ENCODE measurements at places on chromosomes 6 and 20.

- DNase-seq: no peak
Measured at GRCh38 chr6:43921039-43921438, 151.0 kb downstream of the VEGFA start.

DNA sequence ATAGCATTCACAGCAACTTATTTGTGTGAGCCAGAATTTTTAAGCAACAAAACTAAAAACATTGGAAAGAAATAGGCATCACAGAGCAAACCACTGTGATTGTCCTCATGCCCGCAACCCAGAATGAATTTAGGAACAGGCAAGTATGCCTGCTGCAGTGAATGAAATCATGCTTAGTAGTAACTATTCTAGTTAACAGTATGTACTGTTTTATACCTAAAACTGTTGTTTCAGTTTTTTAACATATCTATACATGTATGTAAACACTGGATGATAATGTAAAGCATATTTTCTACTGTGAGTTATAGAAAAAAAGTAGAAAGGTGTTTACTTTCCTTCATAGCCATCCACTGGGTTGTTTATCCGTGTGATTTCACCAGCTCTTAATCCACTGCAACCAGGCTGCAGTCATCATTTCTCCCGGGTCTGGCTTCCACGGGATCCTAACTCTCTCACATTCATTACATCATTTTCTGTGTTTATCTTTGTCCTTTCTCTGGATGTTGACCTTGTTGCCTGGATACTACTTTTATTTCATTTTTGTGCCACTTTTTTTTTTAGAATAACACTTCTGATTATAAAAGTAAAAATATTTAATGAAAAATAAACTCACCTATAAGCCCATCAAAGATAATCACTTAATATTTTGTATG is 3.6 kb upstream of the ARFGEF3 start:
- DNase-seq: no peak

DNA sequence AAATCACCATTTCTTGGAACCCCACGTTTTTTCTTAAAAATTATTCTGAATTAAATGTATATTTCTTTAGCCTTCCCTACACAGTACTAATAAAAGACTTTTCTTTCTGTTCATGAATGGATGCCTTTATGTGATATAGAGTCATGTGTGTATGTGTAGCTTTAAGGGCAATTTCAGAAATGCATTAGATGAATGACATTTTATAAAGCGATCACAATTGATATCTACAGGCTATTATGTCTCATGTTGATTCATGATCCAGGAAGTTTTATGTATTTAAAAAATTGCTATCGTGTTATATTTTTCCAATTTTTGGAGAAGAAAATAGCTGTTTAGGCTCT is 81.3 kb downstream of the RNF144B start:
- DNase-seq: no peak

DNA sequence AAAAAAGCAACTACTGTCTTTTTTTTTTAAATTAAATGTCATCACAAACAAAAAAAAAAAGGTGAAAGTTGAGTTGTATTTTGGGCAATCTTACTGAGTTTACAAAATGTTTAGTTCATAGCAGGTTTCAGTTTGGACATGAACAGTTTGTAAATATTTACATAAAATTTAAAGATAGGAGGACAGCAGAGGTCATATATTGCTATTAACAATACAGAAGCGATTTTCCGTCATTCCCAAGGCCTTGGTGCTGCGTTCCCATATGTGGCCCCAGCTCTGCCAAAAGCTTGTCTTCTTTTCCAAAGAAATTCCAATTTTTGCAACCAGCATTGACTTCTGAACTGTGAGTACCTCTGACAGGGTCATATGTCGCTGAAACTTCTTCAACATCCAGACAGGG is 5.1 kb downstream of the BACH2 start:
- DNase-seq: no peak

GRCh38 chr6:14693301-14694192 is 552.3 kb upstream of the JARID2 start:
- no peak for DNase-seq

- DNase-seq: no peak
Measured at GRCh38 chr20:24653306-24653705, 183.9 kb downstream of the SYNDIG1 start.

GRCh38 chr6:93424303-93425064 is 5.1 kb upstream of the EPHA7 start:
- DNase-seq: no peak

- DNase-seq: no peak
Measured at GRCh38 chr20:40279390-40279789, 409.6 kb downstream of the MAFB start.

GRCh38 chr20:20360464-20360863 is 7.4 kb upstream of the INSM1 start:
- peak; percentile 42 for DNase-seq

DNA sequence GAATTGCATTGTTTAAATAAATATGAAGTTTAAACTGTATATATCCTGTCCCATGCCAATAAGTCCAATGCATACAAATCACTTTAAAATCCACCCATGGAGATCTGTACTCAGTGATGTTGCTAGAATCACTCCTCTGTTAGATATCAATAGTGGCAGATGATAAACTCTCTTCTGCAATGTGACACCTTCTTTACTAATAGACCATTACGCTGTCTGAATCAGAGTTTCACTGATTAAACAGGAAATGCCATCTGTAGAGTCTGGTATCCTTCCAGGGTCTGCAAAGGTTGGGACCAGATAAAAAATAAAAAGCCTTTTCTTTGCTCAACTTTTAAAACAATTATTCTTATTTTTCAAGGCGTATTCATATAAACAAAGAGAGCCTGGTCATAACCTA is 134.5 kb downstream of the EDN3 start:
- DNase-seq: no peak

- DNase-seq: no peak
Measured at GRCh38 chr6:93139408-93140081, 279.8 kb downstream of the EPHA7 start.

DNA sequence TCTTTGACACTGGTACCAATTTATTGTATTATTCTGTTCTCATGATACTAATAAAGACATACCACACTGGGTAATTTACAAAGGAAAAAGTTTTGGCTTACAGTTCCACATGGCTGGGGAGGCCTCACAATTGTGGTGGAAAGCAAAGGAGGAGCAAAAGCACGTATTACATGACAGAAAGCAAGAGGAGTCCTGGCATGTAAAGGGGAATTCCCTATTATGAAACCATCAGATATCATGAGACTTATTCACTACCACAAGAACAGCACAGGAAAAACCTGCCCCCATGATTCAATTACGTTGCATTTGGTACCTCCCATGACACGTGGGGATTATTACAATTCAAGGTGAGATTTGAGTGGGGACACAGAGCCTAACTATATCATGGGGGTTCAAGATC is 43.4 kb downstream of the SLC22A2 start:
- no peak for DNase-seq

DNA sequence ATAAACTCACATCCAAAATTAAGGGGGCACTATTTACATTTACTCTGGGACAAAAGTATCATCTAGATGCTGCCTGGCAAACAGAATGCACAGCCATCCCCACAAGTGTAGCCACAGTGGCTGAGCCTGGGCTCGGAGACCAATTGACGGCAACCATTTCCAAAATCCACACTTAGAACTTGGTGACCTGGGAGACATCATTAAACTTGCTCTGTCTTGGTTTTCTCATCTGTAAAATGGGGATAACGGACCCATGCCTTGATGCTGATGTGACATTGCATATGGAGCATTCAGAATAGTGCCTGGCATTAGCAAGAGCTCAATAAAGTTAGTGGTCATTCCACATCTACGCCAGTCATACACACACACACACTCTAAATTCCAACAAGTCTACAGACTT is 140.0 kb upstream of the NUP153 start:
- DNase-seq: no peak

DNA sequence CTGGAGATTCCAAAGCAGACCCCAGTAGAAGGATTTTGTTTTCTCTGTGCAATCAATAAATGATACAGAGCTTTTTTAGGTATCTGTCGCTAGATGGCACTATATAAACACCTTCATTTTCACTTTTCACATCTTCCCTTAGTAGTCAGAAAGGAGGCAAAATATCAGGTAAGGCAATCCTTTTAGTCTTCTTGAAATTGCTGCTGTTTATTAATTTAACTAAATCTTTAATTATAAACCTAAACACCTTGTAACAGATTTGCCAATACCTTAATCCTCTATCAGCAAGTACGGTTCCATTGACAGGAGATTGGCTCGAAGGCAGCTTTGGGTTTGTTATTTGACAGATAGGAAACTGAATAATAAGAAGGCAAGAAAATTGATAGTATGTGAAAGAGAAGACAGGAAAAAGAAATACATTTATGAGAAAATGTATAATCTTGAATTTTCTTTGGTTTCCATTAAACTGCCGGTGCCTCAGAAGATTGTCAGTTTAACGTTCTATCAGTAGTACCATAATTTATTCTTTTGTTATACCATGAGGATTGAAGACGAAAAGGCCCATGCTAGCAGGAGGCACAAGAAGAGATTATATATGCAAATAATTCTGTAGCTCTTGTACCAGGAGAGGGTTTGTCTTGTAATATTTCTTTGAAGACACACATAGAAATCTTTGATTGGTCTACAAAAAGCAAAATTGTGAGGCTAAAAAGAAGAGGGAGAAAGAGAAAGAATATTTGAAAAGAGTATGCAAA is 23.5 kb upstream of the IBTK start:
- DNase-seq: peak; percentile 35

DNA sequence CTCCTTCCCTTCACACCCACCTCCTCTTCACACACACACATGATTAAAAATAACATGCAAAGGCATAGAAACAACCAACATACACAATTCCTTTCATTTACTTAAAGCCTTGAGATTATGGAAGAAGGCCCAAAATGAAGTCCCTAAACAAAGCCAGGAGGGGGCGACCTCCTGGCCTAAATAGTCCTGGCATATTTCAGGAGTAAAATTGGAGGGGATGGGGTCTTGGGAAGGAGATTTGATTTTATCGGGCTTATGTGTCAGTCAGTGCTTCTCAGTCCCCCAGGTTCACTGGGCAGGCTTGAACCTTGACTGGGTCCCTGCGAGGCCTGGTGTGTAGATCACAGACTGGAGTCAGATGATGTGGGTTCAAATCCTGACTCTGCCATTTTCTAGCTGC is 266.4 kb downstream of the SAMD5 start:
- DNase-seq: no peak

GRCh38 chr6:166454692-166455515 is 72.2 kb upstream of the MPC1 start:
- DNase-seq: no peak

GRCh38 chr20:33979094-33979493 is 14.6 kb upstream of the RALY start:
- no peak for DNase-seq

- no peak for DNase-seq
Measured at GRCh38 chr6:166306378-166307081, 1.7 kb downstream of the PRR18 start.

DNA sequence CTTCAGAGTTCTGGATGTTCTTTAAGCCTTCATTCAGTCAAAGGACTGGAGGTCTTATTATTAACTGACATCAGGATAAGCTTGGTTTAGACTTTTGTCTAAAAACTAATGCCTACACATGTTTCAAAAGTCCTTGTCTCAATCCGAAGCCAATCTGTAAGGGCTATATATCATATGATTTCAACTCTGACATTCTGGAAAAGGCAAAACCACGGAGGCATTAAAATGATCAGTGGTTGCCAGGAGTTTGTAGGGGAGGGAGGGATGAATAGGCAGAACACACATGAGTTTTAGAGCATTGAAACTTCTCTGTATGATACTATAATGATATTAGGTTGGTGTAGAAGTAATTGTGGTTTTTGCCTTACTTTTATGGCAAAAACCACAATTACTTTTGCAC is 1285.8 kb upstream of the CITED2 start:
- DNase-seq: no peak

DNA sequence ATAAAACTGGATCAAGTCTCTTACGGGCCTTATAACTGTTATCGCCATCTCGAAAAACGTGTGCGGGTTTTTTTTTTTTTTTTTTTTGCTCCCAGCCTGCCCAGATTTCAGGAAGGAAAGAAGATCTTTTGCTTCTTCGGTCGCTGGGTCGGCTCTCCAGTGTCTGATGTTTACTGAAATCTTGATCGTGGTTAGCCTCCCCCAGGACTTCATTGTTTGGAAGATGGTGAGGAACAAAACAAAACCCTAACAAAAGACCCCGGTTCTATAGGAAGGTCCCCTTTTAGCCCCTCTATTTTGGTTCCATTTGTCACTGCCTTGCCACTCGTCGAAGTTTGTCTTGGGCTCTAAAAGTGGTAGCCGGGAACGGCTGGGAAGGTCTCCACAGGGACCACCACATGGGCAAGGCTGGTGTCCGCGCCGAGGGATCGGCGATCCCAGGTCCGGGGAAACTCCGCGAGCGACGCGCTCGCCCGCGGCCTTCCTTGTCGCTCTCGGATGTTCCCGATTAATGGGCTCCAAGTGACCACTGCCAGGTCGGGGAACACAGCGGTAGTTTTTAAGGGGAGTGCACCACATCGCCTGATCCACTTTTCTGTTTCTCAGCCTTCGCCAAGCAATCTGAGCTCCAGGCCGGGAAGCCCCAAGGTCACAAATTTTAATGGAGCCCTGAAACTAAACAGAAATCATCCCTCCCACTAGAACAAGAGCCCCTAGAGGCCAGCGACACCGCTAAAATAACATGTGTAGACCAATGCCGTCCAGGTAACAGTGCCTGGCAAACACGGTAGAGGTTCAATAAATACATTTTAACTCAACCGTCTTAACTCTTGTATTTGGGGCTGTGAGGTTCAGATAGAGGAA is 27.0 kb downstream of the TRIM27 start:
- peak; percentile 55 for DNase-seq

DNA sequence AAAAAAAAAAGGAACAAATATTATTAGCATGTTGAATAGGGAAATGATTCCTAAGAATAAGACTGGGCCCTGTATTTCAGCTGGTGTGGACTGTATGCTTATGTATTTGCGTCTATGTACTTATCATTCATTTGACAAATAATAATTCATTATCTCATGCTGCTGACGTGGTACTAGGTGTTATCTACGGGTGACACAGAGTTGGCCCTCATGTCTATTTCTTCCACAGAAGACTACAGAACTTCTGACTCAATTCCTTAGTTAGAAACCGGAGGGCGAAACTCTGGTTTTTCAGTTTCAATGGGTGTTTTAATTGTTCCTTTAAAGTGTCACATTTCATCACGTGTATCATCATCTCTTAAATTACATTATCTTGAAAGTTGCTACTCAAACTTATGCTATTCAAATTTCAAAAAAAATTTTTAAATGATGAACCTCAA is 305.9 kb downstream of the CLIC5 start:
- no peak for DNase-seq

DNA sequence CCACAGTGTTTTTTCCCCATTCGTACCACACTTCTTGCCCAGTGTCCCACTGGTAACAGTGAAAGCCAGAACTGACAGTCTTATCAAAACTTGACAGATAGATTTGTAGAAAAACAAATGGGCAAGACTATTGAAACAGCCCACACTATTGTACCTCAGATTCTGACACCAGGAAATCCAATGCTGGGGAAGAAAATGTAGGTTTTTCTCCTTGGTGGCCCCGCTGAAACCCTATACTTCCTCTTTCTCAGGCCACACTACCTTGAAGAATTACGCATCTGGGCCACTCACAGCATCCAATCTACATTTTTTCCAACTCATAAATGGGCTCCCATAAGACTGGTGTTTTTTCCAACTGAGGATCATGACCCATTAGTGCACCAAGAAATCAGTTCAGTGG is 90.9 kb upstream of the HDDC2 start:
- no peak for DNase-seq

GRCh38 chr6:135311446-135312200 is 130.5 kb downstream of the MYB start:
- no peak for DNase-seq
